Tibial artery (tissue), 4 donors: ENCODE measurements at places on chromosomes 11 and 22.

- DNase-seq, result no peak
- H3K27me3 ChIP-seq, result no peaks in the 10 kb centered on the region
- H3K36me3 ChIP-seq, result peaks cover 62% of the 10 kb centered on the region
- no peak overlapping the region for H3K27ac ChIP-seq
These were observed 10.1 kb upstream of the DCPS start for GRCh38 chr11:126293726-126294125.

DNA sequence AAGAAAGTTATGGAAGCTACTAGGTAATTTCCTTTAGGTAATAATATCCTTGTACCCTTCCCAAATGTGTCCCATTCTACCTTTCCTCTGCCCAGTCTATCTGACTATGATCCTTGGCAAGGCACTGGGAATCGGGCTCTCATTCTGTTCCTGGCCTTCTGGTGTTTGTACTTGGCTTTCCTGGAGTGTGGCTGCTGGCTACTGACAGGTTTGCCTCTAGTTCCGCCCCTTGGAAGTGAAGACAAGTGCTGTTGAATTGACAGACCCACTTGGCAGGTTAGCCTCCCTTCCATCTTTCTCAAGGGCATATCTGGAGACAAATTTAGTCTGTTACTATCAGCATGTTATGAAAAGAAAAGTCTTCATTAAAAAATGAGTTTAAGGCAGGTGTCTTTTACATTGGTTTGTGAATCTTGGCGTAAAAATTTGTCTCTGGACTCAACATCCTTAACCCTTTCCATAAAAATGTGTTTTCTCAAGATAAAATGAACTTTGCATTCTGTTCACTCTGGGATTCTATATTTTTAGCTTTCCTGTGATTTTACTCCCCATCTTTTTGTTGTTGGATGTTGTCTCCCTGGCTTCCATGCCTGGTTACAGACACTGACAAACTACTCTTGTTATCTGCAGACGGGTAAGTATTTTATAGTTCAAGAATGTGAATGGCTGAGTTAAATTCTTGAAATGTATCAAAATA is 287.4 kb upstream of the PDGFD start:
- no peaks in the 10 kb centered on the region for H3K36me3 ChIP-seq
- H3K4me1 ChIP-seq, result no peaks in the 10 kb centered on the region
- no peak overlapping the region for H3K4me3 ChIP-seq
- DNase-seq, result peak; percentile 20
- no peak overlapping the region for H3K27ac ChIP-seq

- H3K27ac ChIP-seq, result no peak overlapping the region
- H3K36me3 ChIP-seq, result no peaks in the 10 kb centered on the region
- H3K4me3 ChIP-seq, result no peak overlapping the region
- no peaks in the 10 kb centered on the region for H3K27me3 ChIP-seq
These were observed 944 bp downstream of the C11orf86 start for GRCh38 chr11:66976028-66976467.

- H3K4me1 ChIP-seq, result no peaks in the 10 kb centered on the region
- no peak for DNase-seq
- peak overlapping the region; percentile 15 for H3K4me3 ChIP-seq
- H3K36me3 ChIP-seq, result peaks cover 55% of the 10 kb centered on the region
- peak overlapping the region; percentile 68 for H3K27ac ChIP-seq
- no peaks in the 10 kb centered on the region for H3K27me3 ChIP-seq
These were observed 8.9 kb downstream of the KCNK7 start for GRCh38 chr11:65586676-65587075.

GRCh38 chr22:36998620-36999351 is 20.5 kb downstream of the TST start:
- no peaks in the 10 kb centered on the region for H3K27me3 ChIP-seq
- no peak for DNase-seq
- no peaks in the 10 kb centered on the region for H3K36me3 ChIP-seq
- no peak overlapping the region for H3K27ac ChIP-seq
- no peak overlapping the region for H3K4me3 ChIP-seq

DNA sequence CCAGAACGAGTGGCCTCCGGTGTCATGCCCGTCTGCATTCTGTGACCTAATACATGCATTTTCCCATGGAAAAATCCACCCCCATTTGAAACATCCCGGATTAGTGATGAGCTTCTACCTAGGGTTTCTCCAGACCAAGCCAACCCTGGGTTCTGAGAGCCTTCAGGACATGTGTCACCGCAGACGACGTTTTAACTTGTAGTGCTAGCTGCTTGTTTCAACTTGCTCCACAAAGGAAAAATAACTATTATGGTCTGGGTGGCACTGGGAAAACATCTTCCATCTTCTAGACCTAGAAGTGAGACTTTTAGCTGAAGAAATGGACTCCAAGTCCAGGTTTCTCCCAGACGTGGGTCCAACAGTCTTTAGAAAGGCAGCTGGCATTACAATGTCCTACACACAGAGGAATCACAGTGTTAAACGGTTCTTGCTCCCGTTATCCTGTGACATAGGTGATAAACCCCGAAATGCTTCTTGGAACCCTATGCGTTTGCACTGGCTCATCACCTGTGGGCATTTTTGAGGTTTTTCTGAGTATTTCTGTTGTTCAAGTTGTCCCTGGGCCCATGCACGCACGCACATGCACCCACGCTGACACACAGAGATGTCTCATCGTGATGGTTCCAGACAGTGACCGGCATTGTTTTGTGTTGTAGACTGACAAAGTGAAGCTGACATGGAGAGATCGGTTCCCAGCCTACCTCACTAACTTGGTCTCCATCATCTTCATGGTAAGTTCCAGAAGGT is 46.6 kb upstream of the FADD start:
- H3K4me3 ChIP-seq, result no peak overlapping the region
- H3K27me3 ChIP-seq, result no peaks in the 10 kb centered on the region
- DNase-seq, result no peak
- H3K27ac ChIP-seq, result no peak overlapping the region

- H3K4me3 ChIP-seq, result no peak overlapping the region
- no peak for DNase-seq
- H3K27ac ChIP-seq, result no peak overlapping the region
- peaks cover 37% of the 10 kb centered on the region for H3K4me1 ChIP-seq
These were observed 125.9 kb upstream of the FGF3 start for GRCh38 chr11:69945157-69945556.

GRCh38 chr11:100687630-100688395 is 725 bp downstream of the ARHGAP42 start:
- H3K27ac ChIP-seq, result peak overlapping the region; percentile 83
- peak; percentile 46 for DNase-seq
- peak overlapping the region; percentile 76 for H3K4me3 ChIP-seq

DNA sequence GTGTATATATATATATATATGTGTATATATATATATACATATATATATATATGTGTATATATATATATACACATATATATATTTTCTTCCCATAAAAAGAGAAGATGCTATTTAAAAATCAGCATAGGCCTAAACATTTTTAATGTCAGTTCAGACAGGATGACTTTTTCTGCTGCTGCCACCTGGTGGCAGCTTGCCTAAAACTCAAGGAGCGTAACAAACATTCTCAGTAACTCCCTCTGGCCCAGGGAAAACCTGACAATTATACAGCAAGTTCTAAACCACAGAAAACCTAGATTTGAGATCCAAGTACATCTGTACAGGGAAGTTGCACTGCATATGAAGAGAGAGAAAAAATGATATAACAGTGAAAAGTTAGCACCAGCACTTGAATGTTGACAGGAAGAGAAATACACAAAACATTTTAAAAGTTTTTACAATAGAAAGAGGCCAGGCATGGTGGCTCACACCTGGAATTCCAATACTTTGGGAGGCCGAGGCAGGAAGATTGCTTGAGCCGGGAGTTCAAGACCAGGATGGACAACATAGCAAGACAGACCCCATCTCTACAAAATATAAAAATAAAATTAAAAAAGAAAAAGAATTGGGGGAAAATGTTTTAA is 16.6 kb downstream of the OR8A1 start:
- no peaks in the 10 kb centered on the region for H3K4me1 ChIP-seq
- peaks cover 3% of the 10 kb centered on the region for H3K27me3 ChIP-seq
- peak; percentile 36 for DNase-seq
